Dermis blood vessel endothelial cell (primary cell): ENCODE measurements at places on chromosomes 4 and X. TPM values are rescaled to one million over a fixed set of nuclear protein-coding genes. Genes with fewer than 3 reads are reported as not detected.

- DNase-seq = no peak
These were observed 12.5 kb upstream of the MSX1 start for GRCh38 chr4:4847011-4847410.

GRCh38 chr4:79181190-79181589, 144.7 kb downstream of the NAA11 start:
- DNase-seq = no peak

GRCh38 chr4:147854154-147854553, 122.3 kb downstream of the ARHGAP10 start:
- no peak for DNase-seq

The NUDT11 gene
- total RNA-seq = 0.51 and 0.74 TPM in 2 replicates

The SPIN4 gene
- total RNA-seq = 8.8 and 14.4 TPM in 2 replicates

GRCh38 chr4:184644553-184645307, 4.5 kb downstream of the CASP3 start:
- peak; percentile 58 for DNase-seq

The CYTL1 gene
- total RNA-seq = 28.9 and 57.5 TPM in 2 replicates
